ENCODE measurements at places on chromosomes 13 and 19. TPM values are rescaled to one million over a fixed set of nuclear protein-coding genes. Genes with fewer than 3 reads are reported as not detected.

DNA sequence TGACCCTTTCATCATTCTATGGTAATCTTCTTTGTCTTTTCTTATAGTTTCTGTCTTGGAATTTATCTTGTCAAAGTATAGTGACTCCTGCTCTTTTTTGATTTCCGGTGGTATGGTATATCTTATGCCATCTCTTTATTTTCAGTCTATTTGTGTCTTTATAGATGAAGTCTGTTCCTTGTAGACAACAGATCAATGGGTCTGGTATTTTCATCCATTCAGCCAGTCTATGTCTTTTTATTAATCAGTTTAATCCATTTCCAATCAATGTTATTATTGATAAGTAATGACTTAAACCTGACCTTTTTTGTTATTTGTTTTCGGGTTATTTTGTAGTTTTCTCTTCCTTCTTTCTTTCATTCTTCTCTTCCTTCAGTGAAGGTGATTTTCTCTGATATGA is 495.9 kb upstream of the PCDH9 start:
- no peak for DNase-seq

APLP1 gene
- total RNA-seq, result 19.5 TPM

GRCh38 chr19:18266771-18267686 is 7.2 kb downstream of the IQCN start:
- no peak for DNase-seq

DNA sequence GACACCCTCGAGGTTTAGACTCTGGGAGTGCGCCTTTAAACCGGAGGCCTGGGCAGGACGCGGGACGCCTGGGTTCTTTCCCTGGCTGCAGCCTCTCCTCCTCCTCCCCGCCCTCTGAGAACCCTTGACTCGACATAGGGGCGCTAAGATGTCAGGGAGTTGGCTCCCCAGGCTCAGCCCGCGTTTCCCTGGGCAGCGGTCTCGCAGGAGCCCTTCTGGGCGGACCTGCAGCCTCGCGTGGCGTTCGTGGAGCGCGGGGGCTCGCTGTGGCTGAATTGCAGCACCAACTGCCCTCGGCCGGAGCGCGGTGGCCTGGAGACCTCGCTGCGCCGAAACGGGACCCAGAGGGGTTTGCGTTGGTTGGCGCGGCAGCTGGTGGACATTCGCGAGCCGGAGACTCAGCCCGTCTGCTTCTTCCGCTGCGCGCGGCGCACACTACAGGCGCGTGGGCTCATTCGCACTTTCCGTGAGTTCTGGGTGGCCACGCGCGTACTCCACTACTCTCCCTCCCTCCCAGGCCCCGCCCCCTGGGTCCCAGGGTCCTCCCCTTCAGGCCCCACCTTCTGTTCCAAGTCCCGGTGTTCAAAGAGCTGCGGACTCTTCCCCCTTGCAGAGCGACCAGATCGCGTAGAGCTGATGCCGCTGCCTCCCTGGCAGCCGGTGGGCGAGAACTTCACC is 1.3 kb downstream of the ICAM5 start:
- DNase-seq, result no peak

- no peak for DNase-seq
Measured at GRCh38 chr19:40677156-40677555, 13.3 kb downstream of the NUMBL start.

DNA sequence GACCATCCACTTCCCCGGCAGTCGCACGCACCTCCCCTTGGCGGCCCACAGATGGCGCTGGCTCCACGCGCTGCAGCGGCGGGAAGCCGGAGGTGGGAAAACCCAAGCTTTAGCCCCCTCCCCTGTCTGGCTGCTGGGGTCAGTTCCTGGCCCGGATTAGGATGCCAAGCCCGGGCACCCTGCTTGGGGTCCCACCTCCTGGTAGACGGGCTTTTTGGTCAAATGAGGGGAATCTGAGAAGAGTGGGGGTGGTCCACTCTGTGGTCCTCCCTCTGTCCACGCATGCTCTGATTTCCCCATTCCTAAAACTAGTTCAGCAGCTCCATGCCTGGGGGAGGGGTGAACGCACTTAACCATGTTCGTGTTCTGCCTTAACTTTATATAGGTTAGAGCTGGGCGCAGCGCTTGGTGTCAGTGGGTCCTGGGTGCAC is 8.1 kb upstream of the ADGRE2 start:
- peak; percentile 4 for DNase-seq

CPB2 gene
- not detected for total RNA-seq

EPS8L1 gene
- total RNA-seq, result 5.4 TPM

SRRM5 gene
- 0.55 TPM for total RNA-seq
